Mesendoderm (in vitro differentiated cells): ENCODE measurements at places on chromosomes 2 and 18.

GRCh38 chr2:43136876-43137275 lies 89.5 kb downstream of the ZFP36L2 start:
- DNase-seq, result no peak

GRCh38 chr18:3093624-3094337 lies 80.8 kb upstream of the LPIN2 start:
- DNase-seq, result no peak

DNA sequence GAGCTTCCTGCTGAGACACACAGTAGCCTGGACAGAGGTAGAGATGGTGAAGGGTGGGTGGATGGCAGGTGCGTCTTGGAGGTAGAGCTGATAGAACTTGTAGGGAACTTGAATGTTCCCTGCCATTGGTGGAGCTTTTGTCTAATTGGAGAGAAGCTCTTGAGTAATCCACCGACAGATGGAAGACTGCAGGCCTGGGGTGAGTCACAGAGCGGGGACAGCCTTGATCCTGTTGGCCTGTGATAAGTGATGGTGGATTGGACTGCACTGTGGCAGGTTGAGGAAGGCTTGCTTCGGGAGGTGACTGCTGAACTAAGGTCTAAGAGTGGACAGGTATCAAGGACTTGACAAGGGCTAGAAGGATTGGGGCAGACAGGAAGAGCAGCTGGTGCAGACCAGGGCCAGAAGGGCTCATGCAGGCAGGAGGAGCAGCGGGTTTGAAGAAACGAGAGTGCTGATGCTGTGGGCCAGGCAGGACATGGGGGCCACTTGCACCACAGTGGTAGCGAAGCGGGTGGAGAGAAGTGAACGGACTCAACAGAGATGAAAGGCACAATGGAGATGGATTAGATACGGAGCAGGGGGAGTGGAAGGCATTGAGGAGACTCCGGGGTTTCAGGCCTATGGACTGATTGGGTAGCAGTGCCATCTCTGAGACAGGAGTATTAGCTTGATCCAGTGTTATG lies 16.3 kb downstream of the CABLES1 start:
- DNase-seq, result no peak

GRCh38 chr2:158502974-158503373 lies 46.2 kb downstream of the PKP4 start:
- DNase-seq, result peak; percentile 73

- no peak for DNase-seq
Observed at GRCh38 chr18:40930211-40930882, 1024.7 kb upstream of the PIK3C3 start.

DNA sequence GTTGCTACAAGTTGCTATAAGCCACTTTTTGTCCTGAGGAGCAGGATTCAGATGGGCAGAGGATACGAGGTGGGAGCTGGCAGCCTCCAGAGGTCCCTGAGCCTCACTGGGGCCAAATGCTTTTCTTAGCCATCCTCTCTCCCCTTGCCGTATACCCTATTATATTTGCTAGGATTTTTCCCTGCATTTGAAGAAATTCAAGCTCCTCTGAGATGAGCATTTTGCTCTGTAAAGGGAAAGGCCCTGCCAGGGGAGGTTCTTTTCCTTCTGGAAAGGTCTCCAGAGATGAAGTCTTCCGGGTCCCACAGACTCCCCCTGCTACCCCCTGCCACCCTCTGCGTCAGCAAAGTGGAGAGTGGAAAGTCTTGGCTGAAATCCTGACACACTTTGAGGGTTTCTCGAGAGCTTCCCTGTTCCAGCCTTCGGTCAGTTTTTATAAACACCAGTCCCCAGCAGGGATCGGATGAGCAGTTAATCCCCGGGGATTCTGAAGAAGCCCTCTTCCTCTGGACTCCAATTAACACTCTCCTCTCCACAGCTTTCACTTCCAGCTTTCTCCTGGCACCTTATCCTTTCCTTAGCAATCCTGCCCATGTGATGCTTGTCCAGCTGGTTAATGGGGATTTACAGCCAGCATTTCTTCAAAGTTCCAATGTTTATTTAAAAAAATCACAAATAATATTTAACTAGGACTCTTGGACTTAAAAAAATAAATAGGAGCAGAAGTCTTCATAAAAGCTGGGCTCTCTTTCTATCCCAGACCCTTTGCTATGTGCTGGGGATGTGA lies 13.1 kb downstream of the CYRIA start:
- peak; percentile 21 for DNase-seq

- no peak for DNase-seq
Observed at GRCh38 chr2:85994421-85994777, 105.6 kb upstream of the ST3GAL5 start.

DNA sequence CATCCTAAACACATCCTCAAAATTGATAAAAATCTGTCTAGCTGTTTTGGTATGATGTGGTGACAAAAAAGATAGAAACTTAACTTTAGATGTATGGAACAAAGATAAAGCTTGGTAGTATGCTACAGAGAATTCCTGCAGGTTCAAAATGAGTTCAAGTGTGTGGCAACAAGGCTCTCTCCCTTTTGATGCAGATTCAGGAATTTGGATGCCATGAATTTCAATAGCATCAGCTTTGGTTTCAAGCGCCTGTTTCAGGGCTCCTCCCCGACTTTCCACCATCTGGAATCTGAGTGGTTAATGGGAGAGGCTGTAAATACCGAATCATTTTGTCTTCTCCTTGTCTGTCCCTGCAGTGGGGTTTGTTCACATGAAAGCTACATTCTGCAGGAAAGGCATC lies 180.6 kb downstream of the MTX2 start:
- peak; percentile 90 for DNase-seq

DNA sequence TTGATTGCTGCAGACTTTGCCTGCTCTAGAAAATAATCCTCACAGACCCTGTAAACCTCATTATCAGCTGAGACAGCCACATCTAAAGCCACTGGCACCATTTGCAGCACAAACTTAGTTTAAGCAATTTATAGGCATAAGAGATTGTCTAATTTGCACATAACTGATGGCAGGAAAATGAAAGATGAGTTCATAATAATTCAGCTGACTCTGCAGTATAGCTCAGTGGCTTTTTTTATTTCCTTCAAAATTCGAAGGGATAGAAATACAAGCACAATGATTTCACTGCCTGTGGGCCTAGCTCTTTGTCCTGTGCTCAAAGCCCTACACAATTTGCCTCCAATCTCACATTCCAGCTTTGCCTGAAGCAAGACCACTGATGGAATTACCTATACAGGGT lies 341.2 kb downstream of the RAD51AP2 start:
- DNase-seq, result no peak

DNA sequence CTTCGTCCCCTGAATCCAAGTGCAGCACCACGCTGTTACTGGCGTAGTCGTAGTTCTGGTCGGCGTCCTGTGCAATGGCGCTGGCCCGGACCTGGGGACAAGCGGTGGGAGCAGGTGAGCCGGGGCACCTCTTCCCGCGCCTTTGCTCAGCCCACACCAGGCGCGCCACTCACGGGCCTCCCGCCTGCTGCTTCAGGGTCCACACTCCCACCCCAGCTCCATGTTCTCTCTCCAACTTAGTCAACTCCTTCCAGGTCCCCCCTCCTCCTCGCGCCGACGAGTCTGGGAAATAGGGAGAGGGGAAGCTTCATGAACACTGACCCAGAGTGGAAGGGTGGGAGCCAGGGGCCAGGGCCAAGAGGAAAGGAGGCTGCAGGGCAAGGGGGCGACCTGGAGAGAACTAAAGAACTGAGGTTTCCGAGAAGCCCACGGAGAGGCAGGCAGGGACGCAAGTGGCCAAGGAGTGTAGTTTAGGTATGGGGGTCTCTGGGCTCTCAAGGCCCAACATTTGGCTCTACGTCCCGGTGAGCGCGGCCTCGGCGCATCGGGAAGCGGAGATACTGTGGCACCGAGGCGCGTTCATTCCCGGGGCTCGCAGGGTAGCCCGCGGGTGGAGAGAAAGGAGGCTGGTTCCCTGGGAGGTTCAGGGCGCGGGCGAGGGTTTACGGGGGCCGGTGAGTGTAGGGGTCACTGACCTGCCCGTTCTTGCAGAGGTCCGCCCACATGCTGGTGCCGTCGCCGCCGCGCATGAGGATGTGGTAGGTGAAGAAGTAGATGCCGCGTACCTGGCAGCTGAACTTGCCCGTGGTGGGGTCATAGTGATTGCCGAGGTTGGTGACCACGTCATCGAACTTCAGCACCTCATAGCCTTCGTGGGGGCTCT lies 1.4 kb downstream of the C1QL2 start:
- peak; percentile 35 for DNase-seq

DNA sequence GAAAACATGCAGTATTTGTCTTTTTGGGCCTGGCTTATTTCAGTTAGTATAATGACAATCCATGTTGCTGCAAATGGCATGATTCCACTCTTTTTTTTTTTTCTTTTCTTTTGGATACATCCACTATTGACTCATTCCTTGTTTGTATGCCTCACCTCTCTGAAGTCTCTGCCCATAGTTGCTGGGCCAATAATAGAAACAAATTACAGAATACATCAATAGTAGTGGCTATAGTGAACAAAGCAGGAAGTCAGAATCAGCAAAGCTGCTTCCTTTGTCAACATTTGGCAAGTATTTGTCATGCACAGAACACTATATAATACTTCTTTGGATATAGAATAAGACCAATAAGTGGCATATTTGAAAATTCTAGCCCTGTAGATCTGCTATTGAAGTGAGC lies 609.7 kb downstream of the STK39 start:
- DNase-seq, result no peak

- no peak for DNase-seq
Observed at GRCh38 chr18:30862900-30863299, 179.6 kb downstream of the DSC3 start.

GRCh38 chr2:221282386-221282785 lies 289.7 kb downstream of the EPHA4 start:
- DNase-seq, result peak; percentile 68

- no peak for DNase-seq
Observed at GRCh38 chr18:58241877-58242276, 197.9 kb downstream of the NEDD4L start.

- no peak for DNase-seq
Observed at GRCh38 chr2:2933426-2933825, 444.2 kb downstream of the EIPR1 start.

DNA sequence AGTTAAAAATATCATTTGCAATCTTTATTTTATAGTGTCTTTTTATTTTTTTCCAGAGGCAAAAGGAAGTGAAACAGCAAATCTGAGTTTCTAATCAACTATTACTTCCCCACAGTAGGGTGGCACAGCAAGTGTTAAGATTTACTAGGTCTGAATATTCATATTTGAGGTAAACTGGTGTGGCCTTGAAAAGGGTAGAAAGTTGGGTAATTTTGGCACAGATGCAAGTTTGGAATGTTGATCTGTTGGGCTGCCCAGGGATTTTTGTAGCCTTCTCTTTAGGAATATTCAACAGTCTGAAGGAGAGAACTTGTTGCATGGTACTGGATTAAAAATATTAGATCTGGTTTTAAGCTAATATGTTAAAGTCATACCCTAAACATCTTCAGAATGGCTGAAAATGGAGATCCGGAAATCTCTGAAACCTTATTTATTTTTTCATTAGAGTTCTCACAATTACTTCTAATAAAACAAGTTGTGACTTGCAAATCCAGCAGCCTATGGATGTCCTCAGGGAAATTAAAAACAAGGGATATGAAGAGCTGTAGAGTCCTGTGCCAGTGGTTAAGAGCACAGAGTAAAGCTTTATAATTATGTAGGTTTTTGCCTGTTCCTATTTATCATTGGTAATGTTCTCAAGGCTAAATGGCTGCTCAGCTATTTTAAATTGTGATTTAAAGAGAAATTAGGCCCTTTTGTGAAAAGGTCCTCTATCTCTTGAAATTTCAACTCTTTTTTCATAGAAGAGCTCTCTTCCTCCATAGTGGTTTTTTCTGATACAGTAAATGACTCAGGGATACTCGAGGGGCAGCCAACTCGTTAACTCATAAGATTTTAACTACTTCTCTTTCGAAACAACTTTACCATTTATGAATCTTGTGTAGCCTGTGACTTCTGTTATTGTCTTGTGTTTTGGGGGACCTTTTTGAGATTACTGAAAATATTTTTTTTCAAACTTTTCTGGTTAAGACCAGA lies 11.0 kb downstream of the TANK start:
- no peak for DNase-seq

GRCh38 chr2:230412371-230412711 lies 3.7 kb upstream of the SP100 start:
- DNase-seq, result no peak

GRCh38 chr2:30385327-30385726 lies 61.7 kb upstream of the LCLAT1 start:
- peak; percentile 63 for DNase-seq

DNA sequence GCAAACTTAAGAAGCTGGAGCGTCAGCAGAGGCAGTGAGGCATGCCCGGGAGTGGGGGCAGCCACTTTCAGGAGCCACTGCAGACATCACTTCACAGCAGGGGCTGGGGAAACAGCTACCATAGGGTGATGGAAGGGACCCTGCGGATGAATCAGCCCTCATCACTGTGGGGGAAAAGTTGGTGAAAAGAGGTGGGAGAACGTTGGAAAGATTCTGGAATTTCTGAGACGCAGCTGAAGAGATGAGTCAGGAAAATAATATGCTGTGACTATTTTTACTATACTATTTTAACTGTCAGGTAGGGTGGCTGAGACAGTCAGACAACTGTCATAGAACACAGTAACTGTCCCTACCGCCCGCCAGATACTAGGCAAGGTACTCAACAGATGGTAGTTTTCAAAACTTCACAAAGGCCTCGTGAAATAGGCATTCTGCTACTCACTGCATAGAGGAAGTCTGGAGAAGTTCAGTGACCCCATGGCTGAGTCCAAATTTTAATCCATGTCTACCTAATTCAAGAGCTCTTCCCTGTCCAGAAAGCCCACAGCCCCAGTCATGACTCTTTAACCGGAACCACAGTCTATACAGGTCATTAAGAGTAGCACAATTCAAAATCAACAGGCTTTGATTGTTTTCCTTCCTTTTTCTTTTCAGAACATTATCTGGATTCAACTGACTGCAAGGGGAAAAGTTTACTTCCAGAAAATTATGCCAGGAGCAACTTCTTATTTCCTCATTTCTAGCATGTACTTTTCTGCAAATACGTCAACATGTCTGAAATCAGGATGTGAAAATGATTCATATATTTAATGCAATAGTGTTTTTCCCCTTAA lies 39.3 kb upstream of the EPB41L3 start:
- peak; percentile 16 for DNase-seq

GRCh38 chr2:197258580-197258979 lies 52.0 kb downstream of the ANKRD44 start:
- no peak for DNase-seq

GRCh38 chr2:72040629-72041571 lies 106.8 kb downstream of the CYP26B1 start:
- peak; percentile 13 for DNase-seq
